ENCODE measurements at places on chromosomes 1 and 21.
A peak's percentile ranks its signal among the peaks of the same experiment; 100 is the strongest.

GRCh38 chr1:204127597-204128242, 24.1 kb downstream of the ETNK2 start:
- peak; percentile 60 for DNase-seq

GRCh38 chr1:181115368-181115684, 26.8 kb downstream of the IER5 start:
- DNase-seq, result no peak

DNA sequence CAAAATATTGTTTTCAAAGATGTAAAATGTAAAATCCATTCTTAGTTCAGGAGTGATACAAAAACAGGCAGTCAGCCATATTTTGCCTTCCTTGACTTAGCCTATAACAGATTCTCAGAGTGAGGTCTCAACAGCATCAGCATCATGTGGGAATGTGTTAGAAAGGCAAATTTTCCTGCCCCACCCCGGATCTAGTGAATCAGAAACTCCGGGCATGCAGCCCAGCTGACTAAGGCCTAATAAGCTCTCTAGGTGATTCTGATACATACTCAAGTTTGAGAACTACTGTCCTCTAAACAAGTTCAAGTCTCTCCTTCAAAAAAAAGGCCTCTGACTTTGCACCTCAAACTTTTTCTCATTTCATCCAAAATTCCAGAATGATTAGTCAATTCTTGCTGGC, 46.9 kb upstream of the PRRC2C start:
- DNase-seq, result no peak

- DNase-seq, result no peak
Observed at GRCh38 chr1:196271212-196271947, 336.9 kb downstream of the KCNT2 start.

GRCh38 chr1:16093611-16094010, 20.2 kb upstream of the FAM131C start:
- no peak for DNase-seq

DNA sequence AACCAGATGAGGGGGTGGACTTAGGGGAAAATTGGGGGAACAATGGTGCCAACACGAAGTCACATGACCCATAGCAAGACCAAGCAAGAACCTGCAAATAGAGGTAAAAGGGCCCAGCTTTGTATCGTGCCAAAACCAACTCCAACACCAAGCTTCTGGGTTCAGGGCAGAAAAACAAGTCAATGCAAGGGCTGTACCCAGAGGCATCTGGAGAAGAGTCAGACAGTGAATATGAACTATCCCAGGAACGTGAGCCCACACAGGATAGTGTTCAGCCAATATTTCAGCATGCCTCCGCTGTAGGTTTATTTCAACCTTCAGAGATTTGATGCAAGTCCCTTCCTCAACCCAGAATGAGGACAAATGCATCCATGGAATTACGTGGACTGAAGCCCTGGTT, 15.0 kb upstream of the ZMYM6 start:
- DNase-seq, result no peak

DNA sequence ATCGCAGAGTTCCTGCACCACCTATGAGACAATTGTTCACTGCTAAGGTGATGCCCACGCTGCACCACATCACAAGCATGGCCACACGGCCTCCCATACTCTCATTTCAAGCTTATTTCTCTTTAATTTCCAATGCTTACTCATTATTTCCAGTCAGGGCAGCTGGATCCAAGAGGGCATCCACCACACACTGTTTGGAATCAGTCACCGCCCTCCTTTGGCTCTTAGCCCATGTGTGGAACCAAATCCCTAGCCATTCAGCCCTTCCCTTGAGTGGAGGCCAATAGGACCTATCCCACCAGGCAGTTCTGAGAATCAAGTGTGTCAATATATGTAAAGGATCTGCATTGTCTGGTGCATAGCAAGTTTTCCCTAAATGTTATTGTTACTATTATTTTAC, 26.3 kb upstream of the PALMD start:
- DNase-seq, result no peak
